ENCODE measurements at places on chromosomes 7 and 10.

GRCh38 chr10:58362027-58362789 lies 23.0 kb upstream of the TFAM start:
- DNase-seq, result no peak

GRCh38 chr10:98376485-98376884 lies 38.5 kb downstream of the PYROXD2 start:
- no peak for DNase-seq

- DNase-seq, result no peak
These were observed 142.6 kb upstream of the CAV2 start for GRCh38 chr7:116356979-116357378.

- DNase-seq, result no peak
These were observed 37.6 kb downstream of the WBP1L start for GRCh38 chr10:102781090-102781920.

GRCh38 chr7:157974678-157975230 lies 612.9 kb downstream of the PTPRN2 start:
- DNase-seq, result no peak
